ENCODE measurements at places on chromosomes 1 and 21.
A peak's percentile ranks its signal among the peaks of the same experiment; 100 is the strongest.

GRCh38 chr1:180571832-180572636 lies 13.3 kb downstream of the OVAAL start:
- DNase-seq: no peak
- no peaks in the 10 kb centered on the region for H3K36me3 ChIP-seq
- no peak overlapping the region for H3K4me3 ChIP-seq
- H3K27ac ChIP-seq: no peak overlapping the region
- H3K27me3 ChIP-seq: peaks cover 27% of the 10 kb centered on the region

DNA sequence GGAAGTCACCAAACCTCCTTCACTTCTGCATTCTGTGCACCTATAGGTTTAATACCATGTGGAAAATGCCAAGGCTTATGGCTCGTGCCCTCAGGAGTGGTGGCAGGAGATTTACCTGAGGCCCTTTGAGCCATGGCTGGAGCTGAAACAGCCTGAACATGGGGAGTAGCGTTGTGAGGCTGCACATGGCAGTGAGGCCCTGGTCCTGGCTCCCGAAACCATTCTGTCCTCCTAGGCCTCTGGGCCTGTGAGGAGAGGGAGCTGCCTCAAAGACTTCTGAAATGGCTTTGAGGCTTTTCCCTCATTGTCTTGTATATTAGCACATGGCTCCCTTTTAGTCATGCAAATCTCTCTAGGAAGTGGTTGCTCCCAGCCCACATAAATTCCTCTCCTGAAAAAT lies 20.6 kb downstream of the PTGFR start:
- H3K36me3 ChIP-seq: no peaks in the 10 kb centered on the region
- no peaks in the 10 kb centered on the region for H3K27me3 ChIP-seq
- no peak overlapping the region for H3K4me3 ChIP-seq
- no peak overlapping the region for H3K27ac ChIP-seq
- no peaks in the 10 kb centered on the region for H3K4me1 ChIP-seq

- H3K4me3 ChIP-seq: no peak overlapping the region
- DNase-seq: peak; percentile 21
- H3K4me1 ChIP-seq: no peaks in the 10 kb centered on the region
- no peaks in the 10 kb centered on the region for H3K36me3 ChIP-seq
- no peak overlapping the region for H3K27ac ChIP-seq
These were observed 367.6 kb upstream of the VAMP3 start for GRCh38 chr1:7403265-7404045.

DNA sequence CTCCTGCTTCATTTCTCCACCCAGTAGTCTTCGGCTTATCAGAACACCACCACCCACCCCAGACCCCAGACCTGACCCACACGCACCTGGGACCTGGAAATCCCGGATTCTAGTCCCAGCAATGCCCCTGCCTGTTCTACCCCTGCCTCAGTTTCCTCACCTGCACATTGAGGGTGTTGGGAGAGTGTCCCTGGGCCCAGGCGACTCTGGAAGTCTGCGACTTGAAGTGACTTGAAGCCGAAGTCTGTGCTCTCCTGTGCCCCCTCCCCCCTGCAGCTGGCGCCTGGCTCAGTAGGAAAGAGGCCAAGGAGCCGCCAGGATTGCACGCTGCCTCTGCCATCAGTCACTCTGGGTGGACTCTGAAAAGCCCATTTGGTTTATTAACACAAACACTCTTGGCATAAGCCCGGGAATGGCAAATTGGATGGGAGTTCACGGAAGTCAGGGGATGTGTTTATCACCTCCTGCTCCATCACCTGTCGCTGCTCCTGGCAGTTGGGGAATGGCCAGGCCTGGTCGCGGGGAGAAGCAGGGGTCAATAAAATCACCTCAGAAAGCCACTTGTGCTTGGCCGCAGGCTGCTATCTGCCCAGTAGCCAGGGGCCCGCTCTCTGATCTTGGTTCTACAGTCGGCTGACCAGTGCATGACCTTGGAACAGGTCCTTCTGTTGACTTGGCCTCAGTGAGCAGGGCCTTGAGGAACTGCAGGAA lies 132.7 kb downstream of the ACTL8 start:
- H3K4me3 ChIP-seq: no peak overlapping the region
- H3K27ac ChIP-seq: no peak overlapping the region
- no peaks in the 10 kb centered on the region for H3K4me1 ChIP-seq

DNA sequence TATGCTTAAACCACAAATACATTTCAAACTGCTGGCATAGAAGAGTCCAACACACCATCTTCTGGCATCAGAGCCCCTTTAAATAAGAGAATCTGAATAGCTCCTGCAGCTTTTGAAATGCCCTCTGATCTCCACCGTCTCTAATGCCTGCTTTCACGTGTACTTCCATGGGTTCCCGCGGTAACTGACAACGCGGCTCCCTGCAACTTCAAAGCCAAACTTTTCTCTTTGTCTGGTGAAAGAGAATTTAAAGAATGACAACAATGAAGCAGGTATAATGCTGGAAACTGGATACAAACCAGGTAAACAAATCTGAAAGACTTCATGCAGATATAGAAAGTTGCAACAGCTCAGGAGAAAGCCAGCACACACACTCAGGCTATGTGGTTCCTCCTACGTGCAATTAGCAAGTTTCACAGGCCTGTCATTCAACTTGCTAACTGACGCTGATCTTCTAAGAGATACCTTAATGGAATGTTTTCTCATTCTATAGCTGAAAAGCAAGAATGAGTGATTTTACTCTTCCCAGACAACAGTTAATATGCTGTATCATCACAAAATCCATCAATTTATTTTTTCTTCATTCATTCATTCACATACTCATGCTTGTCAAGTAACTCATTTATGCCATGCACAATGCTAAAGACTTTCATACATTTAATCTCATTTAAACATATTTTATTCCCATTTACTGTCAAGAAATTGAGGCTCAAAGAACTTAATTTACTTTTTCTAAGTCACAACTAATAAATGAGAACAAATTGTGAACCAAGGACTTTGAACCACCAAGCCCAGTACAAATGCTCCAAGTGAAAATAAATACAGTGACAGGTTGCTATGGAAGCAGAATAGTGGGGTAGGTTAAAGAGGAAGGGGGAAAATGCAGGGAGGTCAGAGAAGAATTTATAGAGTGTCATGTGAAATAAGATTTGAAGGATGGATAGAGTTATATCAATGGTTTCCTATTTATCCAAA lies 202.7 kb upstream of the SNX7 start:
- H3K4me3 ChIP-seq: no peak overlapping the region
- H3K27ac ChIP-seq: no peak overlapping the region
- H3K27me3 ChIP-seq: peaks cover 31% of the 10 kb centered on the region

- no peak overlapping the region for H3K4me3 ChIP-seq
- no peak for DNase-seq
- H3K4me1 ChIP-seq: no peaks in the 10 kb centered on the region
- no peak overlapping the region for H3K27ac ChIP-seq
- no peaks in the 10 kb centered on the region for H3K27me3 ChIP-seq
These were observed 128.0 kb upstream of the ADGRL2 start for GRCh38 chr1:81672766-81673165.

GRCh38 chr1:222454782-222455181 lies 93.1 kb downstream of the HHIPL2 start:
- H3K27me3 ChIP-seq: no peaks in the 10 kb centered on the region
- peaks cover 2% of the 10 kb centered on the region for H3K4me1 ChIP-seq
- H3K4me3 ChIP-seq: no peak overlapping the region

DNA sequence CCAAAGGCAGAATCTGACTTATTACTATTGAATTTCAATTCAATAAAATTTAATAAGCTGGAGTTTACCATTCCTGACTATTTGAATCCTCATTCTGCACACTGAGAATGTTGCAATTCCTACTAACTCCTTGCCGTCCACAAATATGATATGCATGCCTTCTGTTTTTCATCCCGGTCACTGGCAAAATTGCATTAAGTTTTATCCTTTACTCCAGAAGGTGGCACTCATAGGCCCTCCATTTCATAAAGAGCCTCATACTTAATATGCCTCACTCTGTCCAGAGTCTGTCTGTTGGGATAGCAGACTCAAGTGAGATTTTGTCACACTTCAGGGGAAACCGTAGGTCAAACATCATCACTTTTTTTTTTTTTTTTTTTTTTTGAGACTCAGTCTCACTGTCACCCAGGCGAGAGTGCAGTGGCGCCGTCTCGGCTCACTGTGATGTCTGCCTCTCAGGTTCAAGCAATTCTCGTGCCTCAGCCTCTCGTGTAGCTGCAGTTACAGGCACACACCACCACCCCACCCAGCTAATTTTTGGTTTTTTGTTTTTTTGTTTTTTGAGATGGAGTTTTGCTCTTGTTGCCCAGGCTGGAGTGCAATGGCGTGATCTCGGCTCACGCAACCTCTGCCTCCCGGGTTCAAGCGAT lies 27.3 kb downstream of the F11R start:
- H3K27ac ChIP-seq: no peak overlapping the region
- H3K27me3 ChIP-seq: peaks cover 3% of the 10 kb centered on the region
- H3K36me3 ChIP-seq: no peaks in the 10 kb centered on the region
- no peak for DNase-seq
- H3K4me1 ChIP-seq: peaks cover 27% of the 10 kb centered on the region
- no peak overlapping the region for H3K4me3 ChIP-seq

DNA sequence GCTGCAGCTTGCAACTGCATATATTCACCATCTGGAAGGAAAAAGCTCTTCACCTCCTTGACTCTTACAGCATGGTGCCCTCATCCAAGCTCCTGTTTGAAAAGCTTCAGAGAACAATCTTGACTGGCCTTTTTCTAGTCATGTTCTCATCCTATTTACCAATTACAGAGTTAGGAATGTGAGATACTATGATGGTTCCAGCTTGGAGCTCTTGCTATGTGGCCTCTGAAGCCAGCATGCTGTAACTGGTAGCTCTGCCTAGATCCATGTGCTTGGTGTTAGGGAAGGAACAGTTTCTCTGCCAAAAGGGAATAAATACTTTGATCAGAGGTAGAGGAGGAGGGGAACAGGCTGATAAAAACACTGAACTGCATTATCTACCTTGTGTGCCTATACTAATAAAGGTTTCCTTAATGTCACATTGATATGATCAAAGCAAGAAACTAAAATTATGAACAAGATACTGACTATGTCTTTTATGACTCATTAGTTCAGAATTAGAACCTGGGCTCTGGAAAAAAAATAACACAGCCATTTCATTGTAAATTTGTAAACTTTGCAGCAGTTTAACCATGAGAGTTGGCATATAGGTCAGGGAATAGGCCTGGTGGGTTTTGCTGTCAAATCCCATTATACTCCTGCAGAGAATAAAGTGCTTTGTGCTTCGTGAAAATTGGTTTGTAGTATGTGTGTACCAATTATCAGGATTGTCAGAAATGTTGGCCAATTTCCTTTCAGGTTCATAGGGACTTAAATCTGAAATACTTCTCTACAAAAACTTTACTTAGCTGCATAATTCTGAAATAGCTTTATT lies 92.7 kb downstream of the LEPR start:
- H3K27me3 ChIP-seq: no peaks in the 10 kb centered on the region
- H3K4me3 ChIP-seq: no peak overlapping the region
- H3K4me1 ChIP-seq: no peaks in the 10 kb centered on the region
- peaks cover 2% of the 10 kb centered on the region for H3K36me3 ChIP-seq
- H3K27ac ChIP-seq: no peak overlapping the region

GRCh38 chr21:42238185-42238934 lies 19.4 kb downstream of the ABCG1 start:
- H3K27me3 ChIP-seq: no peaks in the 10 kb centered on the region
- DNase-seq: peak; percentile 74
- H3K4me3 ChIP-seq: peak overlapping the region; percentile 47
- H3K27ac ChIP-seq: peak overlapping the region; percentile 86
- no peaks in the 10 kb centered on the region for H3K36me3 ChIP-seq

- no peak for DNase-seq
- H3K4me3 ChIP-seq: peak overlapping the region; percentile 21
- no peaks in the 10 kb centered on the region for H3K36me3 ChIP-seq
- H3K4me1 ChIP-seq: peaks cover 12% of the 10 kb centered on the region
- H3K27ac ChIP-seq: no peak overlapping the region
- peaks cover 54% of the 10 kb centered on the region for H3K27me3 ChIP-seq
These were observed 495 bp downstream of the SYNC start for GRCh38 chr1:32701951-32702598.

DNA sequence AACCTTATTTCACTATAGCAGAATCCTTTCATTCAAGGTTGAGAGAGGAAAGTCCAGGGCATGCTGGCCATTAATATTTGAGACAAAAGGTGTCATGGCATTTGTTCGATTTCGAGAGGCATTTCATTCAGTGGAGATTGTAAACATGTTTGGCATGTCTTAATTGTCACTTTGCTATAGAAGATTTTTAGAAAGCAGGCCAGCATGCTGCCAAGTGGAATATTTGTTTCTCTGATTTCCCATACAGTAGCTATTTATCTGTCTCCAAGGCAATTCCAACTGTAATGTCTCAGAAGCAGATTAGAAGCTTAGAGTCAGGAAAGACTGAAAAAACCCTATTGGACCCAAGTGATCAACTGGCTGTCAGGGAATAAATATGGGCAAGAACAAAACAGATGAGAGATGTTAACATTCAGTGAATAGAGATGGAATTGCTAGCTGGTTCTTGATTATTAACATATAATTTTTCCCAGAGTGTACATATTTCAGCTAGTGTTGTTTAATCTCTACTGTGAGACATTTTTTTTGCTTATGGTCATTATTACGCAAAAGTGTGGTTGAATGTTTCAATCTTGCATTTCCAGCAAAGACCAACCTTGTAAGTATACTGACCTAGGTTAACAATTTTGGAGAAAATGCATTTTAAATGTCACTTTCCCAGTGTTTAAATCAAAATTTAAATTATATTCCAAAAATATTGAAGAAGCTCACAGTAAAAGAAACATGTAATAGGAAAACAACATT lies 174.6 kb downstream of the KCNK2 start:
- H3K4me3 ChIP-seq: no peak overlapping the region
- no peaks in the 10 kb centered on the region for H3K36me3 ChIP-seq
- no peak overlapping the region for H3K27ac ChIP-seq
- DNase-seq: no peak
- no peaks in the 10 kb centered on the region for H3K27me3 ChIP-seq
- no peaks in the 10 kb centered on the region for H3K4me1 ChIP-seq

DNA sequence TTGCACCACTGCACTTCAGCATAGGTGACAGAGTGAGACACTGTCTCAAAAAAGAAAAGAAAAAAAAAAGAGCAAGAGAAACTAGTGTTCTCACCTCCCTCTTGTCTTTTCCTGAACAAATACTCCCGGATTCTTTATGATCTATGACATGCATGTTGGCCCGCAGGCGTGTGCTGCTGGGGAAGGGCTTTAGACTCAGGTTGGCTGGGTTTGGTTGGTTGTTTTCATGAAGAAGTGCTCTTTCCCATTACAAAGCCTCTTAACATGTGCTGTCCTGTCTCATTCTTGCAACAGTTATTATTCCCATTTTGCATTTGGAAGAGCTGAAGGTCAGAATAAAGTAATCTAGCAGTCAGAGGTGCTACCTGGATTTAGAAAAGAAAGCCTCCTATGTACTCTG lies 79.5 kb downstream of the TRABD2B start:
- no peak overlapping the region for H3K27ac ChIP-seq
- no peaks in the 10 kb centered on the region for H3K27me3 ChIP-seq
- H3K4me3 ChIP-seq: no peak overlapping the region
- no peaks in the 10 kb centered on the region for H3K4me1 ChIP-seq

GRCh38 chr1:173415905-173416450 lies 61.2 kb upstream of the PRDX6 start:
- DNase-seq: no peak
- no peaks in the 10 kb centered on the region for H3K27me3 ChIP-seq
- H3K4me3 ChIP-seq: no peak overlapping the region
